ENCODE measurements at places on chromosomes 5 and 9.

- DNase-seq = no peak
Measured at GRCh38 chr5:129481161-129481560, 21.1 kb downstream of the ADAMTS19 start.

GRCh38 chr5:2185646-2186471 lies 303.1 kb upstream of the IRX4 start:
- no peak for DNase-seq

- no peak for DNase-seq
Measured at GRCh38 chr5:74341221-74341620, 299.3 kb downstream of the ENC1 start.

- DNase-seq = no peak
Measured at GRCh38 chr5:131272724-131273123, 8.9 kb downstream of the CDC42SE2 start.

GRCh38 chr5:61344187-61344944 lies 12.3 kb downstream of the ZSWIM6 start:
- no peak for DNase-seq

- no peak for DNase-seq
Measured at GRCh38 chr5:179762781-179763176, 30.2 kb downstream of the MAML1 start.

DNA sequence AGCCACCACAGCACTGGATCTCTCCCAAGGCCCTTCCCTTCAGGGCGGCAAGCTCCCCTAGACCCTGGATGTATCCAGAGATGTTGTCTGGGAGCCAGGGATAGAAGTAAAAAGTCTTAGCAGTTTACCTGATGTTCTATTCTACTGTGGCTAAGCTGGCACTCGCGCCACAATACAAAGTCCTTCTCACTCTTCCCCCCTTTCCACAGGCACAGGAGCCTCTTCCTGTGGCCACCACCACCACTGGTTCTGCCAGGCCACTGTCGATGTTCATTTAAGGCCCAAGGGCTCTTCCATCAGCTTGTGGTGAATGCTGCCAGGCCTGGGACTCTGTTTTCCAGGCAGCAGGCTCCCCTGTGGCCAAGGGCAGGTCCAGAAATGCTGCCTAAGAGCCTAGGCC lies 33.7 kb downstream of the MEGF9 start:
- no peak for DNase-seq

GRCh38 chr5:96172436-96172835 lies 210.8 kb upstream of the ELL2 start:
- DNase-seq = no peak

GRCh38 chr5:6378766-6379103 lies 388 bp upstream of the MED10 start:
- no peak for DNase-seq

- no peak for DNase-seq
Measured at GRCh38 chr5:151695464-151695863, 8.7 kb upstream of the SPARC start.
